NCI-H2081 (cell line): ENCODE measurements at places on chromosomes 2 and 18.

DNA sequence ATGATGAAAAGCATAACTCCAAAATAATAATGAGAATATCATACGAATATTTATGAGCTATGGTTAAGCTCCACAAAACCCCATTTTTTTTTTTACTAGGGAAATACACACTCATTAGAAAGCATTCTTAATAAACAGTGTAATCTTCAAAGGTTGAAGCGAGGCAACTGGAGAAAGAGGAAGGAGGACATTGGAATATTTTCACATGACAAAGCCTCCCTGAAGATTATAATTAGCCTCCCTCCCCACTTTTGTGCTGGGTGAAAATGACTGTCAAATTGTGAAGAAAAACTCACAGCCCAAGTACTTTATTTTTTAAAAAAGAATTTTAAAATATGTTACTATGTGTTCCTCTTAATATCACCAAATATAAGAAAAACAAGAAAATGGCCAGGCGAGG is 64.1 kb upstream of the NFU1 start:
- DNase-seq = no peak

DNA sequence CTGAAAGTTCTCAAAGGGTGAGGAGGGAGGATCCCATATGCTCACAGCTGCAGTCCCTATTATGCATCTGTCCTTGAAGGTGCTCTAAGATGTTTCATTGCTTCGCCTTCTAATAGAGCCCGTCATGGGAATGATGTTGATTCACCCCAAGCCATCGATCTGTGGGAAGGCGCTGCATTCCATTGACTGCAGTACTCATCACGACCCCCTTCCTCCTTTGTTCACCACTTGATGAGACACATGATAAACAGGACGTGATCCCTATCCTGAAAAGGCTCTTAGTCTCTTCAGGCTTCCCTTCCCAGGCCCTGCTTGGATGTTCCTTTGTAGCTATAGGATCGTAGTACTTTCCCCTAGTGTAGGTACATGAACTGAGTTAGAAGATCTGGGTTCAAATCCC is 181.8 kb downstream of the AGPS start:
- DNase-seq = no peak

DNA sequence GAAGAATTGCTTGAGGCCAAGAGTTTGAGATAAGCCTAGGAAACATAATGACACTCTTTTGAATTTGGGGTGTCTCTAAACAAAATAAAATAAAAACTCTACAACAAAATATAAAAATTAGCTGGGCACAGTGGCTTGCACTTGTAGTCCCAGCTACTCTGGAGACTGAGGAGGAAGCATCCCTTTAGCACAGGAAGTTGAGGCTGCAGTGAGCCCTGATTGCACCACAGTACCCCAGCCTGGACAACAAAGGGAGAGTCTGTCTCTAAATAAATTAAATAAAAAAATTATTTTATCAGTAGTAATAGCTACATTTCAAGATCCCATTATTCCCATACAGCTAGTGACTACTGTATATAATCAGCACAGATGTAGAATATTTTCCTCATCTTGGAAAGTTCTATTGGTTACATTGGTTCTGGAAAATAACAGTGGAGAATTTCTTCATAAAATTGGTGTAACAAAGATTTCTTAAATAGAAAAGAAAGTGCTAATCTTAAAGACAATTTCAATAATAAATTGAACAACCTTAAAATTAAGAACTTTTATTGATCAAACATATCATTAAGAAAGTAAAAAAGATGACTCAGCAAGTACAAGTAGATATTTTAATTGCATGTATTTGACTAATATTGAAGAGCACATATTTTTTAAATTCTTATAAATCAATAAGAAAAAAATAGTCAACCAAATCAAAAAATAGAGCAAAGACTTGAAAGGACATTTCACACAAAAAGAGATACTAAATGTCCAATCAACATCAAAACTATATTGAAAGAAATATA is 90.4 kb upstream of the KYNU start:
- DNase-seq = no peak

DNA sequence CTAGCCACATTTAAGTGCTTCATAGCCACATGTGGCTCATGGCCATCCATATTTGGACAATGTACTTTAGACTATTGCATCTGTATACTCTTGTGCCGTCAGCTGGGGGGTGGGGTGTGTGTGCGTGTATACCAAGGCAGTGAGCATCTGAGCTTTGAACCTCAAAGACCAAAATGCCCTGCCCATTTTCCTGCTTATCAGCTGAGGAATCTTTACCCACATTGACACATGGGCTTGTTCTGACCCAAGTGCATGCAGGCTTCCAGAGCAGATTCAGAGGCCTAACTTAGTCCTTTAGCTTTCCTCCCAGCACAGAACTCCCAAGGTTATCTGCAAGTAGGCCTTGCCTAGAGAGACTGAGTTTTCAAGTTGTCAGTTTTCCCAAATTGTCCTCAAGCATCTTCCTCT is 11.1 kb upstream of the MOCOS start:
- DNase-seq = no peak

DNA sequence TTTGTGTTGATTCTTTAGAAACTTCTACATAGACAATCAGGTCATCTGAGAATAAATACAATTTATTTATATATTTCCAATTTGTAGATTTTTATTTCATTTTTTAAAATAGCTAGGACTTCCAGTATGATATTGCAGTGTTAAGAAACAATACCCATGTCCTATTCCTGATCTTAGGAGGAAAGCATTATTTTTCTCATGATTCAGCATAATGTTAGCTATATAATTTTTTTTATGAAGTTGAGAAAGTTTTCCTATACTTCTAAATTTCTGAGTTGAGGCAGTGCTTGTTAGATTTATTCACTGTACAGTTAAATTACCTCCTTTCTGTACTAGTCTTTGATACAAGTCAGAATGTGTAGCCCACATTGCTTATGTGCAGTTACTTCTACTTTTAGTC is 595.7 kb upstream of the HS6ST1 start:
- no peak for DNase-seq

GRCh38 chr2:44130441-44130840 is 38.2 kb upstream of the PPM1B start:
- no peak for DNase-seq

DNA sequence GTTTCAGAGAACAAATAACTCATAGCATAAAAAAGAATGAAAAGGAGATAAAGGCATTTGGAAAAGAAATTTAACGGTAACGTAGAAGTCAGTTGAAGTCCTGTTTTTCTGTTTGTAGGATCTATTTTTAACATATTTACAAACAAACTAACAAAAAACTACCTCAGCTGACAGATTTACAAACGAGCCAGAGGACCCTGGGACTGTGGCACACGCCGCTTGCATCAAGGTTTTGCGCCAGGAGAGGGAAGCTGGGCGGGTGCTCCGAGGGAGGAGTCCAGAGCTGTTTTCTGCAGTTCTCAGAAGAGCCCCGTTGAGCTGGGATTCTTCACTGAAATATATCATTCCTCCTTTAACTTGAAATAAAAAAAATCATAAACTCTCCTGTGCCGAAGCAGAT is 13.6 kb upstream of the TMEM18 start:
- DNase-seq = no peak

GRCh38 chr2:151410485-151410834 is 758 bp downstream of the RIF1 start:
- peak; percentile 39 for DNase-seq

- DNase-seq = no peak
Observed at GRCh38 chr2:8644605-8645175, 37.2 kb upstream of the ID2 start.
